ENCODE measurements at places on chromosomes 4 and X. TPM values are rescaled to one million over a fixed set of nuclear protein-coding genes. Genes with fewer than 3 reads are reported as not detected.

DNA sequence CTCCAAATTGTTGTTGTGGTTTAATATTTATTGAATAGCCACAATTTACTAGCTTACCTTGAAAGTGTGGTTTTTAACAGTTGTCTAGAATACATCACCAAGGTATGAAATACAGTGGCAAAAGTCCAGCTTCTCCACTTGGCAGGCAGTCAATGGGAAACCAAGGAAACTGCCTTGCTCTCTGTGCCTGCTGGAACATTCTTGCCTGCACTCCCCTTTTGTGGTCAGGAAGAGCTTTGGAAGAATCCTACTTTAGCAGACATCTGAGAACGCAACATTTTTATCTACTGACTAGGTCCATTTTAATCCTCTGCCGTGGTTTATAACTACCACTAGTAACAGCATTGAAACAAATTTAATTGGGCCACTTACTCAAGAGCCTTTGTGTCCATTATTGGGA lies 64.5 kb downstream of the TENM3 start:
- no peaks in the 10 kb centered on the region for H3K36me3 ChIP-seq
- H3K27ac ChIP-seq, result no peak overlapping the region
- no peaks in the 10 kb centered on the region for H3K4me1 ChIP-seq
- H3K4me3 ChIP-seq, result no peak overlapping the region
- no peak for DNase-seq

DNA sequence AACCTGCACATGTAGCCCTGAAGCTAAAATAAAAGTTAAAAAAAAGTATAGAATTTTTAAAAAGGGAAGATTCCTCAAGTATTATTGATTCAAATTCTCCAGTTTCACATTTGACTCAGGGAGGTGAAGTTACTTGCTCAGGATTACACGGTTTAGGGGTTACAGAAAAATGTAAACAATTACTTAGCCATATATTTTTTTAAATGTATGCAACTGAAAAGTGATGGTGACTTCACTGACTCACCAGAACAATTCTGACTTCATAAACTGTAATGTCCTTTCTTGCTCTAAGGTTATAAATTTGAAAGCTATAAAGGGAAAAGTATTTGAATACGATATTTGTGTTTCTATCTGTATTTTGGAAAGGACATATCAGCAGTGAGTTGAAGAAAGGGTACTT lies 371.2 kb downstream of the SPRY1 start:
- no peak overlapping the region for H3K27ac ChIP-seq
- no peaks in the 10 kb centered on the region for H3K4me1 ChIP-seq
- H3K4me3 ChIP-seq, result no peak overlapping the region
- H3K27me3 ChIP-seq, result no peaks in the 10 kb centered on the region
- no peak for DNase-seq
- no peaks in the 10 kb centered on the region for H3K36me3 ChIP-seq

DNA sequence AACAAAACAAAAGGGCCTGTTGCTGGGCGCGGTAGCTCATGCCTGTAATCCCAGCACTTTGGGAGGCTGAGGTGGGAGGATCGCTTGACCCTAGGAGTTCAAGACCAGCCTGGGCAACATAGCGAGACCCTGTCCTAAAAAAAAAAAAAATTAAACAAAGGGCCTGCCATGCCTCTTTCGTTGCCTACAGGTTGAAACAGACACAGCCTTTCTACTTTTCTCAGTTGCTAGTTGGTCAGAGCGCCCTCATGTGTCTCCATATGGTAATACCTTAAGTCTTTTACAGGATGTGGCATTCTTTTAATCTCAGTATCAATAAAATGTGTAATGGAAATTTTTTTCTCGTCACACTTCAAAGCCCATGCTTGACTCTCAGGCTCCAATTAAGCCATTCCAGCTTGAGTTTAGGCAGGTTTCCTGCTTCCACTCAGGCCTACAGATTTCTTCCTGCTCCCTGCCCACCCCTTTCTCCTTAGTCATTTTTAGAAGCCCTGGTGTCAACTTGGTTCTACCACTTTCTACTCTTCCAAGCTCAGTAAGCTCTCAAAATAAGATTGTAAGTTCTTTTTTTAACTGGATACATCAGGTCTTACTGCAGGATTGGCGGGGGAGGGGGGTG lies 4.6 kb upstream of the SOWAHD start:
- no peaks in the 10 kb centered on the region for H3K36me3 ChIP-seq
- no peak for DNase-seq
- no peak overlapping the region for H3K27ac ChIP-seq
- peaks cover 13% of the 10 kb centered on the region for H3K27me3 ChIP-seq
- no peak overlapping the region for H3K4me3 ChIP-seq

GRCh38 chr4:139207247-139207646 lies 30.2 kb upstream of the ELF2 start:
- DNase-seq, result no peak
- no peaks in the 10 kb centered on the region for H3K36me3 ChIP-seq
- no peaks in the 10 kb centered on the region for H3K4me1 ChIP-seq
- no peak overlapping the region for H3K27ac ChIP-seq
- no peak overlapping the region for H3K4me3 ChIP-seq

GRCh38 chr4:40316782-40317635 lies 18.1 kb upstream of the CHRNA9 start:
- H3K4me1 ChIP-seq, result peaks cover 9% of the 10 kb centered on the region
- no peaks in the 10 kb centered on the region for H3K27me3 ChIP-seq
- H3K4me3 ChIP-seq, result peak overlapping the region; percentile 49

DNA sequence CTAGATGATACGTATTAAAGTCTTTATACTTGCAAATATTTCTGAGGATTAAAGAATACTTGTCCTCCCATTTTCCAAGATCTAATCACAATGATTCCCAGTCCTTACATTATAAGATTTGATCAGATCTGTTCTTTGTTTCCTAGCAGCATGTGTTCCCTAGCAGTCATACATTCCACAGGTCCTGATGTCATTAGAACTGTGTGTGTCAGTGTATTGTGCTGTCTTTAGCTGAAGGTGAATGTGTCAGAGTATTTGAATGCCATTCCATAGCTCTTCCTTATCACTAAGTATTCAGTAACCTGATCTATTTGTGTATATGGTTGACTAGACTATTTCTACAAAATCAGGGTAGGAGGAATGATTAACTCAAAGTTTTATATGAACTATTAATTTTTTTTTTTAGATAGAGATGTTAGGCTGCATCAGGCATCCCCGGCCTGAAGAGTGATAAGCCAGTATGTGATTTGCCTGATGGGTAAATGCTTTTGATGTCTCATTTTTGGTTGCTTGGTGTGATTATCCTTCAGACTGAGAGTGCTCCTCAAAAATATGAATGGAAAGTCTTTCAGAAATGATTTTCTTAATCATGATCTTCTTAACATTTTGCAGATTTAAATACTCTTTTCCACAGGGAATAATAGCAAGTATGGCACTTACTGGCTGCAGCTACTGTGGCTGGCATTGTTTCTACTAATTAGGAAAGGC lies 4.4 kb downstream of the ADGRL3 start:
- DNase-seq, result no peak
- peaks cover 47% of the 10 kb centered on the region for H3K27me3 ChIP-seq
- no peaks in the 10 kb centered on the region for H3K36me3 ChIP-seq
- H3K4me1 ChIP-seq, result no peaks in the 10 kb centered on the region
- no peak overlapping the region for H3K27ac ChIP-seq
- H3K4me3 ChIP-seq, result no peak overlapping the region

DNA sequence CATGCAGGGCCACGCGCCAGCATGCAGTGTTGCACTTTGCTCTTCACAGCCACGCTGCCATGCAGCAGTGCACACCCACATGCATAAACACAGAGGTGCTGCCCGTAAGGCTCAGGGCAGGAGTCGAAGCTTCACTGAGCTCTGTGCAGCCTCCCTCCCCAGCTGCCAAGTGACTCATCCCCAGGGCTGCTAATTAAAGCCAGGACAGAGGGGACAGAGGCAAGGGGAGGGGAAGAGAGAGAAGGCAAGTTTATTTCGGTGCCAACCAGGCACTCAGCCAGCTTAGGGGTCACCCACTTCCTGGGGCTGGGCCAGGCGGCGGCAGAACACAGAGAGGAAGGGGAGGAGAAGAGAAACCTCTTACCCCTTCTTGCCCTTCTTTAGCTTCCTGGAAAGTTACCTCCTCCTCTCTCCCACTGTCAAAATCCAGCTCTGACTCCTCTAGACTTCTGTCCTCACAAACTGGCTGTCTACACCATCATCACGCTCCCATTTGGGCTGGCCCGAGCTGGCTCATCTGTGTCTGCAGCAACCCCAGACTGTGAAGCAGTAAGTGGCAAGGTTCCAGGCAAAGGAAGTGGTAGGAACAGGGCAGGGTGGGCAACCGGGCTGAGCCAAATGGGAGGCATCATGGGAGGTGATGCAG lies 6.2 kb upstream of the IQSEC2 start:
- DNase-seq, result peak; percentile 89
- no peak overlapping the region for H3K4me3 ChIP-seq
- peak overlapping the region; percentile 62 for H3K27ac ChIP-seq
- H3K27me3 ChIP-seq, result no peaks in the 10 kb centered on the region
- H3K36me3 ChIP-seq, result no peaks in the 10 kb centered on the region
- H3K4me1 ChIP-seq, result peaks cover 8% of the 10 kb centered on the region

DNA sequence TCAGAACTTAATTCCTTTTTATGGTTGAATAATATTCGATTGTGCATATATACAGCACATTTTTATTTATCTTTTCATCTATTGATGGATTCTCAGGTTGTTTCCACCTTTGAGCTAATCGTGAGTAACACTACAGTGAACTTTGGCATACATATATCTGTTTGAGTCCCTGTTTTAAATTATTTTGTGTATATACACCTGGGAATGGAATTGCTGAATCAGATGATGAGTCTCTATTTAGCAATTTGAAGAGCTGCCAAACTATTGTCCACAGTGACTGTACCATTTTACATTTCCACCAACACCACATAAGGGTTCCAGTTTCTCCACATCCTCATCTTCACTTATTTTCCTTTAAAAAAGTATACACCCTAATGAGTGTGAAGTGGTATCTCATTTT lies 166.2 kb upstream of the FGF13 start:
- no peak for DNase-seq
- no peaks in the 10 kb centered on the region for H3K27me3 ChIP-seq
- H3K4me1 ChIP-seq, result no peaks in the 10 kb centered on the region
- no peak overlapping the region for H3K4me3 ChIP-seq
- H3K36me3 ChIP-seq, result no peaks in the 10 kb centered on the region

DNA sequence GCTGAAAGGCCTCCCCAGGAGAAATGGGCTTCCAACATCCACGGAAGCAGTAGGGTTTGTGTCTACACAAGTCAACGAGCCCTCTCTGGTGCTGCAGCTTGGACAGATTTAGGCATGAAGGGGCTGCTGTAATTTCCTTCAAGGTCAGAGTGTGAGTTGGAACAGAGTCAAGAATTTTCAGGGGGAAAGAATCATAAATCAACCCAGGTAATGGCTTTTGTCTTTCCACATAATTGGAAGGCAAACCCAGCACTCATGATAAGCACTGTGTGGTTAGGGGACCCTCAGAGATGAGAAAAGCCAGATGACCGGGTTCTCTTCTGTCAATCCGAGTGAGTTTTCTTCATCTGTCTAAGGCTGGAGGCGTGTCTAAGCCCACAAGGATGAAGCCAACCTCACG lies 78.6 kb upstream of the MXRA5 start:
- no peaks in the 10 kb centered on the region for H3K4me1 ChIP-seq
- H3K4me3 ChIP-seq, result no peak overlapping the region
- H3K27ac ChIP-seq, result no peak overlapping the region

- H3K27me3 ChIP-seq, result no peaks in the 10 kb centered on the region
- no peaks in the 10 kb centered on the region for H3K36me3 ChIP-seq
- H3K4me1 ChIP-seq, result peaks cover 30% of the 10 kb centered on the region
- peak; percentile 74 for DNase-seq
- H3K4me3 ChIP-seq, result peak overlapping the region; percentile 50
- H3K27ac ChIP-seq, result peak overlapping the region; percentile 80
Observed at GRCh38 chr4:169059306-169060211, 49.5 kb upstream of the CBR4 start.

DNA sequence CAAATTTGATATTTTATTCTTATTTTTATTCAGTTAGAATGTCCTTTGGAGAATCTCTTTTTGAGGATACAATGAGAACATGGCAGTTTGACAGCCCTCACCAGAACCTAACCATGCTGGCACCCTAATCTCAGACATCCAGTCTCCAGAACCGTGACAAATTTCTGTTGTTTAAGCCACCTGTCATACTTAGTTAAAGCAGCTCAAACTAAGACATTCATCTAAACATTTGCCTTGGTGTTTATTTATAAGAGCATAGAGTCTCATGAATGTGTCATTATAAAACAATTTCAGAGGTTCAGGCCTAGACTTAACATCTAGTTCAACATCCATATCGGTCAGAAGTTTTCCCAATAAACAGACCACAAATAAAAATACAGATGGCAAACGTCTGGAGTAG lies 125.1 kb upstream of the FUNDC1 start:
- no peaks in the 10 kb centered on the region for H3K27me3 ChIP-seq
- no peak for DNase-seq
- H3K4me1 ChIP-seq, result no peaks in the 10 kb centered on the region
- no peak overlapping the region for H3K4me3 ChIP-seq
- no peak overlapping the region for H3K27ac ChIP-seq

GRCh38 chr4:182918044-182918607 lies 940 bp upstream of the DCTD start:
- peaks cover 3% of the 10 kb centered on the region for H3K36me3 ChIP-seq
- no peak for DNase-seq
- H3K27ac ChIP-seq, result peak overlapping the region; percentile 97
- H3K27me3 ChIP-seq, result no peaks in the 10 kb centered on the region
- peaks cover 6% of the 10 kb centered on the region for H3K4me1 ChIP-seq

DNA sequence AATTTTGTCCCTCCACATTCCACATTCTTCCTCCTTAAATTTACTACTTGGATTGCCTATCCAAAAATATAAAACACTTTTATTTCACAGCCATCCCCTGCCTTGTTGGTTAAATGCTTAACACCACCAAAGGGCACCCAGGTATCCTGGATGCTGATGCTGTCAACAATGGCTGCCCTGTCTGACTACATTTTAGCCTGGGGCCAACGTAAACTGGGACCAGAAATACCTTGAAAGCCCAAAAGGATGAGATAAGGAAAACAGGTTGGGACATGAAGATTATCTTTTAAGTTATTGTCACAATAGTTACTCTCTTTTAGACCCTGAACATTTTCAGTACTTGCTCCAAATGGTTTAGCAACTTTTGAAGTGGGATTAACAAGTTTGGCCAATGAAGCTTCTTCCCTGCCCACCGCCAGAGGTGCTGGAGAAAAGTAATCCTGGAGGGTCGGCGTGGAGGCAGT lies 775 bp upstream of the YIPF6 start:
- DNase-seq, result no peak
- H3K4me3 ChIP-seq, result peak overlapping the region; percentile 85
- no peaks in the 10 kb centered on the region for H3K36me3 ChIP-seq
- H3K27ac ChIP-seq, result peak overlapping the region; percentile 94
- H3K27me3 ChIP-seq, result no peaks in the 10 kb centered on the region

- H3K36me3 ChIP-seq, result no peaks in the 10 kb centered on the region
- H3K4me3 ChIP-seq, result no peak overlapping the region
- no peaks in the 10 kb centered on the region for H3K4me1 ChIP-seq
- no peak overlapping the region for H3K27ac ChIP-seq
Observed at GRCh38 chr4:144104509-144105130, 35.9 kb downstream of the GYPA start.

Gene RHOXF2
- not detected for total RNA-seq

Data from psoas muscle (tissue), 8 donors.